ENCODE measurements at places on chromosomes 13 and 19.
A peak's percentile ranks its signal among the peaks of the same experiment; 100 is the strongest.

DNA sequence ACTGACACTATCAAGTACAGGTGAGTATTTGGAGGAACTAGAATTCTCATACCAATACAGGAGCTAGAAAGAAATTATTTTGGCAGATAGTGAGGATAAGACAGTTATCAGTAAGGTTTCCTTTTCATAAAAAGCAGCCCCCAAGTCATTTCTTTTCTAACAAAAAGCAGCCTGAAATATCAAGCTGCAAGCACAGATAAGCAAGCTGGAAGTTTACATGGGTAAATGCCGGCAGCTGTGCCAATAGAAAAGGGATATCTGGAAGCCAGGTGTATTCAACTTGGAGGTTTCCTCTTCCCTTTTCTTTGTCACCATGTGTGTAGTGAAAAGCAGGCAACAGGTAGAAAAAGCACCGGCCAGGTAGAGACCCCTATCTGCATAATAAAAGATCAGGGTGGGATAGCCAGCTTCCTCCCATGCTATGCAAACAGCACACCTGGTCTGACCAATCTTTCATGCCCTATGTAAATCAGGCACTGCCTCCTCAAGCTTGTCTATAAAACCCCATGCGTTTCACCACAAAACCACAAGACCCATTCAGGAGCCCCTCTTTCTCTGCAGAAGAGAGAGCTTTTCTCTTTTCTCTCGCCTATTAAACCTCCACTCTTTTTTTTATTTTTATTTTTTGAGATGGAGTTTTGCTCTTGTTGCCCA lies 22.9 kb downstream of the CYP4F2 start:
- no peak for DNase-seq

DNA sequence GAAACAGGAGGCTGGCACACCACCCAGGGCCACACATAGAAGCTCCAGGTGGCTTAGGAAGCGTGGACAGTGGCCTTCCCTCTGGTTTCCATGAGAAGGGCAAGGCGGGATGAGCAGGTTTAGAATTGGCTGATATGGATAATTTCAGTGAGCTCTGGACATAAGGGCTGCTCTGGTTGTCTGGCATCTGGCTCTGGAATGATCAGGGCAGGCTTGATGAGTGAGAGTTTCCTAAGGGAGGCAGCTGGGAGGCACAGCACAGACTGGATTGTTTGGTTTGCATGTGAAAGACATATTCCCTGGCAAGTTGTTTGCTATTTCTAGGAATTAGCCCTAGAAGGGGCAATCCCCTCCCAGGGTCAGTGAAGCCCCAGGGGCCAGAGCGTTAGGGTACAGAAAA lies 129.5 kb downstream of the ATP8A2 start:
- DNase-seq, result no peak

DNA sequence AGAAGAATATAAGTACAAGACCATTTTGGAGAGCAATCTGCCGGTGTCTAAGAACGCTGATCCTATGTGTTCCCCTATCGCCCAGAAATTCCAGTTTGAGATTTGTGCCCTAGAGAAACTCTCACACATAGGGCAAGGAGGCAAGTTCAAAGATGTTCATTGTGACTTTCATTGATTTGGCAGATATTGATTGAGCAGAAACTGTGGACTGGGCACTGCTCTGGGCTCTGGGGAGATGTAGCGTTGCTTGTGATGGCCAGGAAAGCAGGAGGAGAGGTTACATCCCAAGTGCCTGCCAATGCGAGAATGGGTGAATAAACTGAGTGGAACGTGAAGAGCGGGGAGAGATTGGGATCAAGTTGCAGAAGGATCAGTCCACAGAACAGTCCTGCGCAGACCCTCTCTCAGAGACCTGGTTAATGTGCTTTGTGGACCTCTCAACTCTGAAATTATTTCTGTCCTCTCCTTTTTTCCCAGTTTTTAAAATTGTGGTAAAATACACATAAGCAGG lies 123.9 kb upstream of the PEG3 start:
- no peak for DNase-seq

GRCh38 chr13:23231241-23231640 lies 50.5 kb downstream of the SGCG start:
- no peak for DNase-seq

DNA sequence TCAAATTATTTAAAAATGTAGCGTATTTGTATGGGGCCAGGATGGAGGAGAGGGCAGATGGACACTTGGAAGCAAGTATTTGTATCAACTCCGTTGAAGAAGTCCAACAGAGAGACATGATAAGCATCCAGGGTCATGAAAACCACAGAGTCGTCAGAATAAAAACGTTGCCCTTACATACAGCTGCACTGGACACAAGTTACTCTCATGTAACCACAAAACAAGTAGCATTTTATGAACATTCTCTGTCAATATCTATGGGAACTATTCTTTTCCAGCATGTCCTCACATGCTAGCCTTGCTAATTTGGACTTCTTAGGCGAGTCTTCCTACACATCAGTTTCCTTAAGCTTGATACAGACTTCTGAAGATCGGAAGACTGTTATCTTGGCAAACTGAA lies 35.0 kb downstream of the EFNB2 start:
- no peak for DNase-seq

- peak; percentile 22 for DNase-seq
These were observed 268.9 kb downstream of the IRS2 start for GRCh38 chr13:109517517-109517916.

DNA sequence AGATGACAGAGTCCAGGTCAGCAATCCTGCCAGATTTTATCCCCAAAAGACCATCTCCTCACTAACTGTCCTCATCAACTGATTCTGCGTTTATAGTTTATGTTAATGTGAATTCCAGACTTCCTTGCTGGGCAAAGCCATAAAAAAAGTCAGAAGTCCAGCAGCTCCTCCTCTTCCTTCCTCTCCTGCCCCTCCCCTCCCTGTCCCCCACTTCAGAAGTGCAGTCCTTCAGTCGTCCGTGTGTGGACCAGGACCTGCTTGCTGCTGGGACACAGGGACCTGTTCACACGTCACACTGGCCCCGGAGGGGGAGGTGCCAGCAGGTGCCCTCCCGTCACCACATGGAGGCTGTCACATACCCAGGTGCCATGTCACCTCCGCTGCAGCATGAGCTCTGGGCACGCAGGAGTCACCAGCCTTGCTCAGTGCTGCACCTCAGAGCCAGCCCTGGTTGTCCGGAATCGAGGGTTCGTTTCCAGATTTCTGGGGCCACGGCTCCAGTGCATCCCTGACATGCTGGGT lies 4.0 kb upstream of the MCF2L start:
- DNase-seq, result no peak

DNA sequence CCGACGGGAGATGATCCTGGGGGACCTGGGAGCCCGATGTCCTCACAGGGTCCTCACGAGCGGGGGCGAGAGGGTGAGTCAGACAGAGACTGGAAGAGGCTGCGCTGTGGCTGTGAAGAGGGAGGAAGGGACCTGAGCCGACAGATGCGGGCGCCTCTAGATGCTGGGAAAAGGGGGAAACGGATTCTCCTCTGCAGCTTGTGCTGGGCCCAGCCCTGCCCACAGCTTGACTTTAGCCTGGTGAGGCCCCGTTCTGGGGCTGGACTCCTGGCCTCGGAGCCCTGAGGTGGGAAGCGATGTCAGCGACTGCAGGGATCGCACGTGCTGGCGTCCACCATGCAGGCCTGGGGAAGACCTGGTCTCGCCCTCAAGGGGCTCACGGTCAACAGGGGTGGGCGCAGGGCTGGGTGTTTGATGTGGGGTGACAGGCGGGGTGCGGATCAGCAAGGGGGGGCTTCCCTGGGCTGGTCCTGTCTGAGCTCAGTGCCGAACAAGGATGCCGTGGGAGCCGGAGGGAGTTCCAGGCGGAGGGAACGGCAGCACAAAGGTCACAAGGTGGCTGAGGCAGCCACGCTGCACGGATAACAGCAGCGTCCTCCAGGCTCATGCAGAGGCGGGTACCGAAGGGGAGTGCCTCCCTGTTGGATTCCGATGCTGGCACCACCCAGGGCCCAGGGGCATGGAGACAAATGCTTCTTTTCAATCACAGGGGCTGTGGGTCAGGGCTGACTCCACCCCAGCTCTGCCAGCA lies 31.8 kb downstream of the PIP5K1C start:
- peak; percentile 34 for DNase-seq

GRCh38 chr19:40623403-40624251 lies 22.5 kb downstream of the LTBP4 start:
- DNase-seq, result peak; percentile 78

DNA sequence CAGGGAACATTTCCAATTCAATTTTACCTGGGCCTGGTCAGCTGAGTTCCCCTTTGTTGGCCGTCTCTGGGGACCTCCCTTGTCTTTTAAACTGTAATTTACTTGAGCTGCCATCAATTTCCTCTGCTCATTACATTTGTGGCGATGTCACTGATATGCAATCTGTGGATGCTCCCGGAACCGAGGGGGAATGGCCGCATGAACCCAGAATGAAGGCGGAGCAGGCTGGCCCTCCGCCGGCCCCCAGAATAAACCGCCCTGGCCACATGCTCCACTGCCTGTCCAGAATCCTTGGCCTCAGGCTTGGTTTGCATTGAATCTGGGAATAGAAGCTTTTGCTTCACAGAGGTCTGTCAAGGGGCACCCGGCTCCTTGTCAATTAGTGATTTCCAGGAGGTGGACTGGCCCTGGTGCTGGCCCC lies 276.8 kb downstream of the TEX29 start:
- no peak for DNase-seq

DNA sequence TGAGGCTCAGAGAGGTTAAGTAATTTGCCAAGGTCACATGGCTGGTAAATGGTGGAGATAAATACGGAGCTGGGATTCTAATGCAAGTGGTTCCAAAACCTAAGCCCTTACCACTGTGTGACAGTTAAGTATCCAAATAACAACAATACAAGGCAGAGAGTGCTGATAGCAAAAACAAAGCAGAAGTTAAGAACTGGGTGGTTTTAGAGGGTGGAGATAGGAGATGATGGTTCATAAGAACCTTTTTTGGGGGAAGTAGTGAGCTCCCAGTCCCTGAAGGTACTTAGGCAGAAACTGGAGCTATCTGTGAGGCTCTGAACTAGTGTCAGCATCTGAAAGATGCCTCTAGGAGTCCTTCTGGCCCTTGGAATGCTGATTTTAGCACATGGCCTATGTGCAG lies 56.2 kb upstream of the UBE2L5 start:
- DNase-seq, result no peak

- no peak for DNase-seq
These were observed 12.6 kb upstream of the GNA15 start for GRCh38 chr19:3123088-3123721.

- DNase-seq, result peak; percentile 82
These were observed 32.5 kb downstream of the CAPN12 start for GRCh38 chr19:38711726-38712153.

DNA sequence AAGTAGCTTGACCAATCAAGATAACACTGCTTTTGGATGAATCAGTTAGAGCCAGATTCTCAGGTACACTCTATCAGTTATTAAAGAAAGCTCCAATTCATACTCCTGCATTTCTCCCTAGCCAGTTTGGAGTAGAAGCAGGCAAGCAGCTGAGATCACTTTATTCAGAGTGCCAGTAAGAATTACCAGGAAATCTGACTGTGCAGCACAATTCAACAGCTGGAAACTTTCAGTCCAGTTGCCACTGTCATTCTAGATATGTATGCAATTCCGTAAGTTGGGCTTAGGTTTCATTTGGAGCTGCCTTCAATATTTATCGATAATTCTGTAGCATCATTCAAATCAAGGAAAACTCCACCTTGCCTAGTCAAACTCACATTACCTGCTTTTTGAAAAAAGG lies 2625.6 kb upstream of the PCDH20 start:
- no peak for DNase-seq

DNA sequence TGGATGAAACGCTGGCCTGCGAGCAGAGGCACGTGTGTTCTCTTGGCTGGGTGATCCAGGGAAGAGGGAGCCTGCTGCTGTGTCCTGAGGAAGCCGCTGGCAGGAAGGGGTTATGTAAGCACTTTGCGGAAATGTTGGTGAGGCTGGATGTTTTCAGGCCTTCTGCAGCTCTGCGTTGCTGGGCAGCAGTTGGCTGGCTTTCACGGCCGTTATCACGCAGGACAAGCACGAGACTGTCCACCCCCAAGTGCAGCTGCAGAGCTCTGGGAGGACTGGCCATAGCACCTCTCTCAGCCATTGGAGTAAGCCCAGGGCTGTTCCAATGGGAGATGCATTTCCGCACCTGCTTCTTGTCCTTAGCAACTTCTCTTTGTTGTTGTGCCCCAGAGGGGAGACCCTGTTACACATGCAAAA lies 146.9 kb upstream of the SOX21 start:
- DNase-seq, result no peak

- DNase-seq, result peak; percentile 19
These were observed 15.9 kb downstream of the ZNF787 start for GRCh38 chr19:56105090-56105701.

Data from fibroblast of skin of right biceps (primary cell).